Foreskin keratinocyte (primary cell): ENCODE measurements at places on chromosomes 2 and 18. TPM values are rescaled to one million over a fixed set of nuclear protein-coding genes. Genes with fewer than 3 reads are reported as not detected.

DNA sequence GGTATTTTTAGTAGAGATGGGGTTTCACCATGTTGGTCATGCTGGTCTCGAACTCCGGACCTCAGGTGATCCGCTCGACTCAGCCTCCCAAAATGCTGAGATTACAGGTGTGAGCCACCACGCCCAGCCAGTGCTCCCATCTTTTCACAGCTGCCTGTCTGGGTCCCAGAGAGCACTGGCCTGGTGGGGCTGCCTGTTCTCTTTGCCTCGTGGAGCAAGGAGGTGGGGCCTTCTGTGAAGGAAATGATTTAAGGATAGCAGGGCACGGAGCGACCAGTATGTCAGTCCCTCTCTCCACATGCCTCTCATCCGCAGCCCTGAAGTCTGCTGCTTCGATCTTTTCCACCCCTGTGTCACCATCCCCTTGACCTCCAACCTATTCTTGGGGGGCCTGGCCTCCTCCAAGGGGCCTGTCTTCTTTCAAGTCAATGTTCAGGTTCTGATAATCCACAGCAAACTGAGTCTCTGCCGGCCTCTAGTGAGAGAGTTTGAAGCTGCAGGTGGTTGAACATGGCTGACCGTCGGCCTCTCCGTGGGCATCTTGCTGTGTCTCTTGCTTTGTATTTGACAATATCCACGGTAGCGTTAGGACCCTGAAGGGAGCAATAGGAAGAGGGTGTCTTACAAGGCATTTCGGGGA lies 28.2 kb upstream of the GIGYF2 start:
- DNase-seq: no peak

GRCh38 chr2:96408616-96409015 lies 73.0 kb downstream of the NCAPH start:
- no peak for DNase-seq

- DNase-seq: peak; percentile 97
Observed at GRCh38 chr18:36672437-36673344, 156.1 kb downstream of the TPGS2 start.

DNA sequence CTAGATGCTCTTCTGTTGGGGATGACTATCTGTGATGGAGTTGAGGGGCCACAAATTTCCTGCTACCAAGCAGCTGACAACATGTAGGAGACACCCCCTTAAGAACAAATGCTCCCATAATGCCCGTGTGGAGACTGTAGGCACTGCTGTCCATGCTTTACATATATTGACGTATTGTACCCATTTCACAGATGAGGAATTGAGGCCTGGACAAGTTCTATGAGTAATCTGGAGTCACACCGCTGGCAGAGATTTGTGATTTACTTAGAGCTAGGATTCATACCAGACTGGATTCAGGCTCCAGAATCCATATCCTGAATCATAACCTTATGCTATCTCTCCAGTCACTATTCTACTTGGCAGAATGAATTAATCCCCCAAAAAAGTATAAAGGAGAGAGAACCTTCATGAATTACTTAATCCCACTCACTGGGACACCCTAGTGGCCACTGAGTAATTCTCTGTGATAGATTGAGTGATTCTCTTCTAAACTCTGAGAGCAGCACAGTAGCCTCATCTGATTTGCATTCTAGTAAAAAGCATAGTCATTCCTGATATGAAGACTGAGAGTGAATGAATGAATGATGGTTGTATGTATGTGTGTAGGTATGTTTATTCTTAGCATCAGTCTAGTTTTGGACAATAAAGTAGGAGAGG lies 460.7 kb upstream of the MEIS1 start:
- DNase-seq: no peak

- no peak for DNase-seq
Observed at GRCh38 chr2:233679196-233679595, 2.5 kb upstream of the UGT1A7 start.

GRCh38 chr2:164910101-164910899 lies 45.0 kb downstream of the SLC38A11 start:
- DNase-seq: peak; percentile 80

DNA sequence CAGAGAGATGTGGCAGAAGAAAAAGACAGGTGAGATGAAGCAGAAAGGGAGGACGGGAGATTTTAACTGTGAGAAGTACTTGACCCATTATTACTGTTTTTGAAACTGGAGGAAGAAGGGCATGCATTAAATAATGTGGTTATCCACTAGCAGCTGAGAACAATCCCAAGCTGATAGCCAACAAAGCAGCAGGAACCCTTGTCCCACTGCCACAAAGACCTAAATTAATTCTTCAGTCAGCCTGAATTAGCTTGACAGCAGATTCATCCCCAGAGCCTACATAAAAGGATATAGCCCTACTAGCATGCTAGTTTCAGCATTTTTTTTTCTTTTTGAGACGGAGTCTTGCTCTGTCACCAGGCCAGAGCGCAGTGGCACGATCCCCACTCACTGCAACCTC lies 19.5 kb upstream of the REG3A start:
- no peak for DNase-seq

GRCh38 chr2:134401081-134401497 lies 147.2 kb downstream of the MGAT5 start:
- no peak for DNase-seq

- DNase-seq: no peak
Observed at GRCh38 chr18:59344996-59345395, 14.1 kb downstream of the LMAN1 start.

GRCh38 chr2:115554153-115554552 lies 1111.7 kb downstream of the DPP10 start:
- DNase-seq: no peak

DNA sequence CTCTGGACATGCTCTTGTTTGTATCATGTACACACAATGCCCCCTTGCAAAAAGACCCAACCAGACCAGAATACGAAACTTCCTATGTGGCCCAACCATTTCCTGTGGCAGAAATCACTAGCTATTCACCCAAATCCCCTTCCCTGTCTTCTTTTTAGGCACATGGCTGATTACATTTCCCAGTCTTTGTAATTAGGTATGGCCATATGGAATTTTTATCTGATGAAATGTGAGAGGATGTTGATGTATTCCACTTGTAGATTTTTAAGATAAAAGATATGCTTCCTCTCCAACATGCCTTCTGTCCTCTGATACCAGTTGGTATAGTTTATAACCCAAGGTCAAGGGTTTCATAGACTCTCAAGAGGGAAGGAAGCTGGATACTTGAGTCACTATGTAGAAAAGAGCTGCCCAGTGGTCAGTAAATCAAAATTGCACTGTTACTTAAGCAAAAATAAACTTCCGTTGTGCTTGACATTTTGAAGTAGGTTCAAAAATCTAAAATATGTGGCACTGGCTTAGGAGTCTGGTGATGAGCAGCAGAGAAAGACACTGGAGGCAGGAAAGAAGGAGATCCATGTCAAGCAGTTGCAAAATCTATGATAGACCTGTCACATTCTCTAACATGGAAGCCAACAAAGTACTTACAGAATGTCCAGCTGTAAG lies 297.4 kb downstream of the SMAD2 start:
- DNase-seq: no peak

DNA sequence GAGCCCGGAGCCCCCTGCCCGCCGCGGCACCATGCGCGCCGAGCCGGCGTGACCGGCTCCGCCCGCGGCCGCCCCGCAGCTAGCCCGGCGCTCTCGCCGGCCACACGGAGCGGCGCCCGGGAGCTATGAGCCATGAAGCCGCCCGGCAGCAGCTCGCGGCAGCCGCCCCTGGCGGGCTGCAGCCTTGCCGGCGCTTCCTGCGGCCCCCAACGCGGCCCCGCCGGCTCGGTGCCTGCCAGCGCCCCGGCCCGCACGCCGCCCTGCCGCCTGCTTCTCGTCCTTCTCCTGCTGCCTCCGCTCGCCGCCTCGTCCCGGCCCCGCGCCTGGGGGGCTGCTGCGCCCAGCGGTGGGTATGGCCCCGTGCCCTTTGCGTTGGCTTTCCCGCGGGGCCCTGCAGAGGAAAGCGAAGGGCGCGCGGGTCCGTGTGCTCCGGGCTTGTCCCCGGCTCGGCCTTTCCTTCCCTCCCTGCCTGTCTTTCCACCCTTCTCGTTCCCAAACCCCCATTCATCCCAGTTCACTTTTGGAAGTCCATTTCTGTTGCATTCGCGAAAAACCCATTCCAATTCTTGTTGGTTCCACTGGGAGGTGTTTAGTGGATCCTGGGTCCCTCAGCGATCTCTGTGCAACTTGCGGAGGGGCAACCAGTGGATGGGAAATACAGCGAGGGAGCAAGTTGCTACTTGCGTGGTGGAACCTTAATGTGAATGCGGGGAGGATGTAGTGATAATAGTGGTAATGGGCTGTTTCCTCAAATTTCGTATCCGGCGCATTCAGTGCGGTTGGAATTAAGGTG lies 599 bp downstream of the ADAM23 start:
- no peak for DNase-seq

- no peak for DNase-seq
Observed at GRCh38 chr2:161586517-161587167, 37.6 kb upstream of the SLC4A10 start.

DNA sequence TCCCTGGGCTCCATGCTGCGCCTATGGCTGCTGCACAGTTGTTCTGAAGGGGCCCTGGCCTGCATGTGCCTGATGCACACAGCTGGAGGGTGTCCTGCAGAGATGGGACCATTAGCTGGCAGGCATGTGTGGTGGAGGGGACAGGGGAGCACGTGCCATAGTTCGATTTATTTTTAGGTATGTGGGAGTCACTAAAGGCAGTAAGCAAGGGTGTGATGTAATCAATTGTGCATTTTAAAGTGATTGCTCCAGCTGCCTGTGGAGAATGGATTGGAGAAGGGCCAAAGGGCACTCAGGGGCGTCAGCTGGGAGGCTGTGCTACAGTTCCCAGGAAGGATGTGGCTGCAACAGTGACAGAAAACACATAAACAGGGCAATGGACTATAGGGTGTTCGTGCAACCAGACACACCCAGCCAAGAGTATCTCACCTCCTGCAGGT lies 205.1 kb downstream of the ARL4C start:
- DNase-seq: no peak

GRCh38 chr2:79740879-79741443 lies 228.1 kb downstream of the CTNNA2 start:
- DNase-seq: no peak

DNA sequence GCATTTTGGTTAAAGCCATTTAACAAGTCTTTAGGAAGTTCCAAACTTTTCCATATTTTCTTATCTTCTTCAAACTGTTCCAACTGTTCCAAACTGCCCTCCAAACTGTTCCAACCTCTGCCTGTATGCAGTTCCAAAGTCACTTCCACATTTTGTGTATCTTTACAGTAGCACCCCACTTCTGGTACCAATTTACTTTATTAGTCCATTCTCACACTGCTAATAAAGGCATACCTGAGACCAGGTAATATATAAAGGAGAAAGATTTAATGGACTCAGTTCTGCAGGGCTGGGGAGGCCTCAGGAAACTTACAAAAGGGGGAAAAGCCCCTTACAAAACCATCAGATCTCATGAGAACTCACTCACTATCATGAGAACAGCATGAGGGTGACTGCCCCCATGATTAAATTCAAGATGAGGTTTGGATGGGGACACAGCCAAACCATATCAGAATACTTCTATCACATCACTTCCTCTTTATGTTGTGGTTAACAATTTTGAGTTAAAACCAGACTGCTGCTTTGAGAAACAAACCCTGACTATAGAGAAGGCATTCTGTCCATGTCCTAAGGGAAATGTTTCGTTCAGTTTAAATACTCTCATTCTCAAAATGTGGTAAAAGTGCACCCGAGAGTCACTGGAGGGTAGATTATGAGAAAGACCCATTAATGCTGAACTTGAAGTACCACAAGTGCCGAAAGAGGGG lies 11.0 kb downstream of the IL18R1 start:
- DNase-seq: no peak

DNA sequence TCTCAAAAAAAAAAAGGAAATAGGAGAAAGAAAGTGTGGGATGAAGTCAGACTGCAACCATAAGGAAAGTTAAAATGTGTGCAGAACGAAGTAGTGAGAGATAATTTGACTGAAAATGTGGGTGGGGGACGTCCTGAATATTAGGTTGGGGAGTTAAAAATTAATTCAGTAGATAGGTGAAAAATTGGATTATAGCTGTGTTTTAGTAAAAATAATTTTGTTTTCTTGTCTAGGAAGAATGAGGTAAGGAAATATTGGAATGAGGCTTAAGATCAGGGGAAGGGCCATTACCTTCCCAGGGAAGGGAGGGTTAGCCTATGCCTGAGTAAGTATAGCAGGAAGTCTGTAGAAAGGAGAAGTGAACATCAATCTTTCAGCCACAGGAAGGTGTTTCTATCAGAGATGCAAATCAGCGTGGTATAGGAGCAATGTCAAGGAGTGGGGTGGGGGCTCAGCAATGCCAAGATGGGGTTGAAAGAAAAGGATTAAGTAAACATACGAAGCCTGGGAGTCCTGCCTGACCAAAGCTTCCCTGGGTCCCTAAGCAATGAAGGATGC lies 250.9 kb downstream of the PIEZO2 start:
- DNase-seq: no peak

DNA sequence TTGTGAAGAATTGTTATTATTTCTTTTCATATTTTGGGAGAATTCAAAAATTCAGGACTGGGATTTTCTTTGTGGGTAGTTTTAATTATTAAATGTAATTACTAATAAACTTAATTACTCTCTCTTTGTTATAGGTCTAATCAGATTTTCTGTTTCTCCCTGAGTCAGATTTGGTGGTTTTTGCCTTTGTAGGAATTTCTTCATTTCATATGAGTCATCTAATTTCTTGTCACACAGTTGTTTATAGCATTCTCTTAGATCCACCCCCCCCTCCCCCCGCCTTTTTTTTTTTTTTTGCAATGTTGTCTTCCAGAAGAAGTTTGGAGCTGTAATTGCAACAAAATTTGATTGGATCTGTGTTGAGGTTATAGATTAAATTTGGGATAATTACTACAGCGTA lies 26.0 kb upstream of the GALR1 start:
- DNase-seq: peak; percentile 43

DNA sequence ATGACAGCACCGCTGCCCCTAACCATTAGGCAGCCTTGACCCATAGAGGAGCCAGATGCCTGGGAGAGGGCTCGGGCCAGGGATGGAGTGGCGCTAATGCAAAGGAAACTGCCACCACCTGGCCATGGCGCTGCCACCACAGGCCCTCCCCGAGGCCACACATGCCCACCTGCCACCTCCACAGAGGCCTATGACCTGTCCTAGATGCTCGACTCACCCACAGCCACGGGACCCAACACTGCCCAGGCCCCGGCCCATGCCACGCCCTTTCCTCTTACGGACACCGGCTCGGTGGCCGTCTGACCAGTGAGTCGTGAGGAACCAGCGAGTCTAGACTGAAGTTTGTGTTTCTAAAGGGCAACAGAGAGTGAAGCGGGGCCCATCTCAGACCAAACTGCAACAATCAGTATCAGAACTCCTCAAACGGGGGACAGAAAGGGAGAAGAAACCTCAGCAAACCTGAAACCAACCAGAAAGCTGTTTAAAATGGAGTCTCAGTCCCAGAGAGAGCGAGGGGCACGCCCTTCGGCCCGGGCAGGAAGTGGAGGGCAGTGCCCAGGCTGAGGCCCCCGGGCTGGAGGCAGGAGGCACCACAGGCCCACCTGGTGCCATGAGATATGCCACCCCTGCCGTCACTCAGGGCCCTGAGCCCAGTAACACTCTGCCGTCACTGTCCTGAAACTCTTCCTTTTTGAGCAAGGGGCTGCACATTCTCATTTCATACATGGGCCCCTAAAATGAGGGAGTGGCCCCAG lies 711 bp downstream of the GPR17 start:
- DNase-seq: no peak

- no peak for DNase-seq
Observed at GRCh38 chr2:160687629-160688028, 194.0 kb upstream of the RBMS1 start.

GRCh38 chr2:208224802-208225201 lies 30.1 kb downstream of the IDH1 start:
- peak; percentile 23 for DNase-seq

The MTX2 gene
- total RNA-seq: 36.7 and 42.4 TPM in 2 replicates

The DHRS9 gene
- 0.20 TPM in 1 of 2 replicates, not detected in the other for total RNA-seq

The BIN1 gene
- total RNA-seq: 30.6 and 30.8 TPM in 2 replicates

The SPRED2 gene
- 29.0 and 32.0 TPM in 2 replicates for total RNA-seq

The INPP5D gene
- 21.8 and 25.5 TPM in 2 replicates for total RNA-seq

The GPC1 gene
- total RNA-seq: 116 and 121 TPM in 2 replicates

The ARHGEF33 gene
- 0.28 and 0.37 TPM in 2 replicates for total RNA-seq
